ENCODE measurements at places on chromosomes 2 and 18. TPM values are rescaled to one million over a fixed set of nuclear protein-coding genes. Genes with fewer than 3 reads are reported as not detected.

CCDC74B gene
- 3.8 TPM for total RNA-seq

FHL2 gene
- total RNA-seq, result 404 TPM

GRCh38 chr2:42918041-42918440, 125.7 kb upstream of the HAAO start:
- no peaks in the 10 kb centered on the region for H3K27me3 ChIP-seq
- H3K4me1 ChIP-seq, result peaks cover 46% of the 10 kb centered on the region
- H3K4me3 ChIP-seq, result peak overlapping the region; percentile 51
- peak overlapping the region; percentile 76 for H3K27ac ChIP-seq
- peak; percentile 71 for DNase-seq

SULT1C2 gene
- not detected for total RNA-seq

TACR1 gene
- 0.13 TPM for total RNA-seq
